ENCODE measurements at places on chromosomes 16 and 17.

- no peak overlapping the region for H3K4me3 ChIP-seq
- no peak overlapping the region for H3K27ac ChIP-seq
- DNase-seq: no peak
- H3K36me3 ChIP-seq: peaks cover 41% of the 10 kb centered on the region
- no peaks in the 10 kb centered on the region for H3K27me3 ChIP-seq
- peaks cover 36% of the 10 kb centered on the region for H3K4me1 ChIP-seq
These were observed 42.9 kb downstream of the USP10 start for GRCh38 chr16:84742641-84743092.

- no peak for DNase-seq
- H3K27me3 ChIP-seq: no peaks in the 10 kb centered on the region
- H3K4me3 ChIP-seq: no peak overlapping the region
- H3K4me1 ChIP-seq: no peaks in the 10 kb centered on the region
- H3K27ac ChIP-seq: no peak overlapping the region
These were observed 29.9 kb downstream of the PIK3R6 start for GRCh38 chr17:8837563-8838075.

DNA sequence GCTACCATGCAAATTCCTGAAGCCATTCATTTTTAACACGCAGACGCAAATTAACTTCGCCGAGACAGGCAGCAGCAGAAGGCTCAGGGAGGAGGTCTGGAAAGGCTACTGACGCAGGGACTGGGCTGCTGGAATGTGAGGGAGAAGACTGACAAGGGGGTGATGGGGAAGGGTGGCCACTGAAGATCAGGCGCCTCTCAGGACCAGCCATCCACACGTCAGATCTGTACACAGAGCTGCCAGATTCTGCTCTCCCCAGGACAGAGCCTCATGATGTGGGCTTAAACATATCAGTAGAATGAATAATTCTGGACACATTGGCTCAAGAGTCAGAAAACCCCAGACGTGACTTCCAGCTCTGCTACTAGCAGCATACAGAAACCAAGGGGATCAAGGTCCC is 25.6 kb upstream of the CLEC18B start:
- no peak overlapping the region for H3K27ac ChIP-seq
- peaks cover 2% of the 10 kb centered on the region for H3K4me1 ChIP-seq
- H3K36me3 ChIP-seq: peaks cover 16% of the 10 kb centered on the region
- no peak overlapping the region for H3K4me3 ChIP-seq
- no peaks in the 10 kb centered on the region for H3K27me3 ChIP-seq
- no peak for DNase-seq

- DNase-seq: no peak
- peaks cover 12% of the 10 kb centered on the region for H3K4me1 ChIP-seq
- H3K27me3 ChIP-seq: no peaks in the 10 kb centered on the region
- H3K4me3 ChIP-seq: no peak overlapping the region
- H3K27ac ChIP-seq: peak overlapping the region; percentile 49
These were observed 1.2 kb downstream of the CYB5D1 start for GRCh38 chr17:7859028-7859427.

DNA sequence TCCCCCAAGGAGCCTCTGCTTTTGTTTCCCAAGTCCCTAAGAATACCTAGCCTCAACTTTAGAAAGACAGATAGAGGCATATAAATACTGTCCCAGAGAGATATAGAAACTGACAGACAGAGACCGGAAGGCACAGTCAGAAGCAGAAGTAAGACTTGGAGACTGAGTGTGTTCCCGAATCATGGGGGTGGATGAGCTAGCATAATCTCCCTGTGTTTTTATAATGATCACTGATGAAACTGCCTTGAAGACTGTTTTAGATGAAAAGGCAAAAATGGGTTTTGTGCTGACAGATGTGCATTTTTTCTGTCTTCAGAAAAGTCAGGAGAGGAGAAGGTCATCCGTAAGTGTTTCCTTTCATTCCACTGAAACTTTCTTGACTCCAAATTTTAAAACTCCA is 8.3 kb upstream of the PSMD3 start:
- H3K27me3 ChIP-seq: peaks cover 18% of the 10 kb centered on the region
- no peak overlapping the region for H3K27ac ChIP-seq
- no peaks in the 10 kb centered on the region for H3K36me3 ChIP-seq
- no peak overlapping the region for H3K4me3 ChIP-seq
- DNase-seq: no peak
- peaks cover 3% of the 10 kb centered on the region for H3K4me1 ChIP-seq

- peak within 1 kb of the TSS; percentile 42 for H3K27ac ChIP-seq
- H3K4me1 ChIP-seq: peaks cover 28% of the 10 kb centered on the region
- peaks cover 15% of the 10 kb centered on the region for H3K36me3 ChIP-seq
- H3K4me3 ChIP-seq: no peak within 1 kb of the TSS
- DNase-seq: no peak
- H3K27me3 ChIP-seq: no peaks in the 10 kb centered on the region
These were observed at the start of gene MYL11 for GRCh38 chr16:30374538-30374937. TSS of gene MYL11 (plus strand) at chr16:30374802. CDS start at chr16:30374858, 56 bp downstream.

DNA sequence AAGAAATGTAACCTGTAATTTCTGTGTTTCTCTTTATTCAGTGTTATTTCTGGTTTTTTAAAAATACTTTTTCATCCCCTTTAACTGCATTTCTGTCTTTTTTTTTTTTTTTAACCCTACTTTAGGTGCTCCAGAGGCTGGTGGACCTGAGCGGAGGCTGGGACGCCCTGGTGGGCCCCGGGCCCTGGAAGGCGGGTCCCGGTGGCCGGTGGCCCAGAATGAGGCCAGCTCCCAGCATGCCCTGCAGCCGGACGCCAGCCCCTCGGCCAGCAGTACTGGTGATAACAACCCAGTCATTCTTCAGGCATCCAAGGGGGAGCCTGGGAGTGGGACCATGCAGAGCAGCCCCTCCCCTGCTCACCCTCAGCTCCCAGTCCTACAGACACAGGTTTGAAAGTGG is 1.5 kb downstream of the SRCAP start:
- H3K27me3 ChIP-seq: no peaks in the 10 kb centered on the region
- peaks cover 44% of the 10 kb centered on the region for H3K36me3 ChIP-seq
- H3K27ac ChIP-seq: peak overlapping the region; percentile 42
- H3K4me3 ChIP-seq: peak overlapping the region; percentile 96
- DNase-seq: no peak
- peaks cover 24% of the 10 kb centered on the region for H3K4me1 ChIP-seq

- H3K36me3 ChIP-seq: no peaks in the 10 kb centered on the region
- peaks cover 6% of the 10 kb centered on the region for H3K27me3 ChIP-seq
- no peak overlapping the region for H3K4me3 ChIP-seq
- no peaks in the 10 kb centered on the region for H3K4me1 ChIP-seq
- DNase-seq: peak; percentile 6
- no peak overlapping the region for H3K27ac ChIP-seq
These were observed 91.8 kb downstream of the ASIC2 start for GRCh38 chr17:33201283-33201682.

GRCh38 chr17:30347488-30347887 is 13.6 kb upstream of the TMIGD1 start:
- H3K27ac ChIP-seq: no peak overlapping the region
- peaks cover 9% of the 10 kb centered on the region for H3K4me1 ChIP-seq
- no peak overlapping the region for H3K4me3 ChIP-seq
- no peaks in the 10 kb centered on the region for H3K36me3 ChIP-seq
- no peaks in the 10 kb centered on the region for H3K27me3 ChIP-seq

DNA sequence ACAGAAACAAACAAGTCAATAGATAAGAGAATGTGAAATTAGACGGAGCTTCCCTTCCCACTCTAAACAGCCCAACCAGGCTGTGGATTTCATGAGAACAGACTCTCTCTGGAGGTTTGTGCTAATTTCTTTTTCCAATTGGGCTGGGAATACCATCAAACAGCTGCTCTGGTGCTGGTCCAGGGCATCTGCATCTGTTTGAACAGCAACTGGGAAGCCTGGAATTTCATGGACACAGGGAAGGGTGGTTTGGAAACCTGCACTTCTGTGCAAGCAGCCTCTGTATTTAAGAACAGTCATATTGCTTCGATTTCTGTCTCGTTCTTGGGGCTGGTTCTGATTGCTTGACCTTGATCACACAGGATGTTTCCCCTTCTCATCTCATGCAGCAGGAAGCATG is 88.7 kb downstream of the FOXL1 start:
- H3K4me1 ChIP-seq: peaks cover 28% of the 10 kb centered on the region
- H3K36me3 ChIP-seq: no peaks in the 10 kb centered on the region
- H3K4me3 ChIP-seq: no peak overlapping the region
- peaks cover 26% of the 10 kb centered on the region for H3K27me3 ChIP-seq
- no peak overlapping the region for H3K27ac ChIP-seq

DNA sequence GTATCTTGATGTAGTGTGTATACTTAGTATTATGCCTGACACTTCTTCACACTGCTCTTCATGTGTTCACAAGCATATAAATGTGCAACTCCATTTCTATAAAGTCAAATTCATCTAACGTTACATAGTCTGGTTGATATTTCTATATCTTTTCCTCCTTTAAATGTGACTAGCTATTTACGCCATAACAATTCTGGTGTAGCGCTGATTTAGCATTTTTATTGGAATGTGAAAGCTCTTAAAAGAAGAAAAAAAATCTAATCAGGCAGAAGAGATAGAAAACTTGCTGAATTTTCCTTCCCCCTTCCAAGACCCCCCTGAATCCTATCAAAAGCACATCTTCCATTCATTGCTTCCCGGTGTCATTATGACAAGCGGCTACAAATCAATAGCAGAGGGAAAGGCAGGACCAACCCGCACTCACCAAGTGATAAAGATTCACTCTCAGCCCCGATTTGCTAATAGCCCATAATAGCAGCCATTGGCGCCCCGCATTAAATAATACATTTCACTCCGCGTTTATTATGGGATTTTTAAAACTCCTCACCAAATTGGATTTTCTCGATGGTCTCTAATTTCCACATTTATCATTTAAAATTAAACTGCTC is 299.5 kb upstream of the PMFBP1 start:
- H3K4me3 ChIP-seq: no peak overlapping the region
- no peak overlapping the region for H3K27ac ChIP-seq
- H3K27me3 ChIP-seq: no peaks in the 10 kb centered on the region
- no peak for DNase-seq

DNA sequence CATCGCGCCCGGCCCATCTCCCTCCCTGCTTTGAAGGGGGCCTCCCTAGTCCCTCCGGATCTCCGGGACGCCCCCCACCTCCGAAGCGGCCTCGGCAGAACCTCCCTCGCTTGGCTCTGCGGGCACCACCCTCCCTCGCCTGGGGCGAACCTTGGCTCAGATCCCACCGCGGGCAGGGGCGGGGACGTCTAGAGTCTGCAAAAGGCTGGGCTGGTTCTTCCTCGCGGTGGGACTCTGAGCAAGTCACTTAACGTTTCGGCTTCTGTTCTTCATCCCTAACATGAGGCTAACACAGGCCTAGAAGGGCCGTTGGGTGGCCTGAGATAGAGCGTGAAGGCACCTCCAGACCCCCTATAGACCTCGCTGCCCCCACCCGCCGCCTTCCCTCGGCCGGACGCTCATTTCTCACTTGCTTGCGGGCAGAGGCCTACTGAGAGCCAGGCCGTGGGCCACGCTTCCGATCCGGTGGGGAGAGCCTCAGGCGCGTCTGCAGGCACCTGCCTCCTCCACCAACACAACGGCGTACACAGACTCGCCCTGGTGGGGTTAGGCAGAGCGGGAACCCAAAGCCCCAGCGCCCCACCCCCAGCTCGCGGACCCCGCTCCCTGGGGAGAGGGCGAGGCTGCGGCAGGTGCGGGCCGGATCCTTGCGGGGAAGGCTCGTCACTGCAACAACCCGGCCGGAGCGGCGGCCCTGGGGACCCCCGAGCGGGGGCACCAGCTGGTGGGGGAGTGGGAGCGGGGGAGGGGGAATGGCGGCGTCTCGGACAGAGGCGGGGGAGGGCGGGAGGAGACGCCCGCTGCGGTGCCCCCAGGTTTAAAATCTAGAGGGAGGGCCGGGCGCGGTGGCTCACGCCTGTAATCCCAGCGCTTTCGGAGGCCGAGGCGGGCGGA is 5.4 kb downstream of the MYO1C start:
- DNase-seq: peak; percentile 86
- peak overlapping the region; percentile 71 for H3K4me3 ChIP-seq
- peaks cover 37% of the 10 kb centered on the region for H3K4me1 ChIP-seq

DNA sequence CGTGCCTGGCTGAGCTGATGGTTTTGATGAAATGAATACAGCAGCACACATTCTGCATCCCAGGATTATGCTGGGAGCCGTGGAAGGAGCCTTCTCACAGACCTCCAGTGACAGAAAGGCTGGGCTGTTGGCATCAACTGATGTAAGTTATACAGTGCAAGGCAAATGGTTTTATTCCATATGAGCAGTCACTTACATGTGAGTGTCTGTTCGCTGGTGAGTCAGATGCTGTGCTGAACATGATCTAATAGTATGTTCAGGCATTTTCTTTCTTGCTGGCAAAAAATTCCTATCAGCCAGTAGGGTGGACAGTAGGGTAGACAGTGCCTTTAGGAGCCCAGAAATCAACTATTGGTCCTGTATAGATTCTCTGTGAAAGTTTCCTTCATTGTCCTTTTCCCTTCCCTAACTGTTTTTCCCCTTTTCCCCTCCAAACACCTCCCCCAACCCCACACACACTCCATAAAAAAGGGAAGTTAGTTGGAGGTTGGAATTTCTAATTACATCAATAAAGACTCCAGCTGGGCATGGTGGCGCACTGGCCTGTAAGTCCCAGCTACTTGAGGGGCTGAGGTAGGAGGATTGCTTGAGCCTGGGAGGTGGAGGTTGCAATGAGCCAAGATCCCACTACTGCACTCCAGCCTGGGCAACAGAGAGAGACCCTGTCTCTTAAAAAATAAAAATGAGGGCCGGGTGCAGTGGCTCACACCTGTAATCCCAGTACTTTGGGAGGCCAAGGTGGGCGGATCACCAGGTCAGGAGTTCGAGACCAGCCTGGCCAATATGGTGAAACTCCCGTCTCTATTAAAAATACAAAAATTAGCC is 36.2 kb downstream of the LDHD start:
- no peak overlapping the region for H3K4me3 ChIP-seq
- peaks cover 12% of the 10 kb centered on the region for H3K36me3 ChIP-seq
- peaks cover 40% of the 10 kb centered on the region for H3K4me1 ChIP-seq

DNA sequence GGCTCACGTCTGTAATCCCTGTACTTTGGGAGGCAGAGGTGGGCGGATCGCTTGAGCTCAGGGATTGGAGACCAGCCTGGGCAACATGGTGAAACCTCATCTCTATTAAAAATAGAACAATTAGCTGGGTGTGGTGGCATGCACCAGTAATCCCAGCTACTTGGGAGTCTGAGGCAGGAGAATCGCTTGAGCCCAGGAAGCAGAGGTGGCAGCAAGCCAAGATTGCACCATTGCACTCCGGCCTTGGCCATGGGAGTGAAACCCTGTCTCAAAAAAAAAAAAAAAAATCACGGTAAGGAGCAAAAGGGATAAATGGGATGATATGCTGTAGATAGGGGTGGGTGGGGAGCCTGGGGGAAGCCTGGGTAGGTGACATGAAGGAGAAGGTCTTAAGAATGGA is 20.4 kb upstream of the TMEM98 start:
- DNase-seq: no peak
- H3K27me3 ChIP-seq: peaks cover 20% of the 10 kb centered on the region
- peaks cover 10% of the 10 kb centered on the region for H3K4me1 ChIP-seq
- no peaks in the 10 kb centered on the region for H3K36me3 ChIP-seq
- H3K4me3 ChIP-seq: no peak overlapping the region
- H3K27ac ChIP-seq: no peak overlapping the region

DNA sequence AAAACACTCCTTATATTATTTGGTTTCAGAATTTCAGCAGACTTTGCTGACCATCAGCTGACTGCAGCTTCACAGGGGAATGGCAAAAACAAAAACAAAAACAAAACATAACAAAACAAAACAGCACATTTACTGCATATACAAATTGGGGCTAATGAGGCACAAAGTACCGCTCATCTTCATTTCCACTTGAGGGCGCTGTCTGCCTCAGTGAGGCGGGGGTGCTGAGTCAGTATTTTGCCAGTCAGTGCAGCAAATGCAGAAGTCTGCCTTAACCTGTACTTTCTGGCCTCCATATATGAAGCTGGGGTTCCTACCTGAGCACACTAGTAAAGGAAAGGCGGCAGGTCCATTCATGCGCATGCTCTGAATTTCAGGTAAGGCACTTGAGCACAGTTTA is 13.5 kb upstream of the DYNLRB2 start:
- H3K4me3 ChIP-seq: no peak overlapping the region
- no peaks in the 10 kb centered on the region for H3K36me3 ChIP-seq
- no peak overlapping the region for H3K27ac ChIP-seq
- no peaks in the 10 kb centered on the region for H3K27me3 ChIP-seq
- H3K4me1 ChIP-seq: no peaks in the 10 kb centered on the region
